Left cardiac atrium (tissue), 4 donors: ENCODE measurements at places on chromosomes 7 and 10. TPM values are rescaled to one million over a fixed set of nuclear protein-coding genes. Genes with fewer than 3 reads are reported as not detected.

GRCh38 chr7:150453892-150454291 lies 3.5 kb downstream of the GIMAP8 start:
- DNase-seq, result no peak

- no peak for DNase-seq
Observed at GRCh38 chr10:128147064-128147463, 20.8 kb upstream of the MKI67 start.

DNA sequence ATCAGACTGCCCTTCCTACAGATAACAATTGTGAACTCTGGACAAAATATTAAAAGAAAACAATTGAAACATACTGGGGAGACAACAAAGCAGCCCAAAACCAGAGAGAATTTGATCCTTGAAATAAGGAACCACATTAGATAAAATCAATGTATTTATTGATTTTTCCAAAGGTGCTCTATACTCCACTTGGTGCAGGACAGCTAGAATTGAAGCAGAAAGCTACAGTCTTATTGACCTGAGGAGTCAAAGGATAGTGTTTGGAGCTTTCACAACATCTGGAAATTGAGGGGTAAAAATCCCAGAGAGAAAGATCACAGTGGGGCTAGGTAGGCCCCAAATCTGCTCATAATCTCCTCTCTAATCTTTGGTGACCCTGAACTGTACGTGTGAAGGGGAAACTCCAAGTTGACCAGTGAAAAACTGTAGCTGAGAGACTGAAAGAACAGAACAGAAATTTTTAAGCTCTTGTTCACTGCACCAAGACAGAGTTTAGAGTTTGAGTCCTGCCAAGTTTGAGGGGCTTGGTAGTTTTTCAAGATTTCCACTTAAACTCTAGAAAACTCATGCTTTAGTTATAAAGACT lies 70.2 kb downstream of the SAMD9 start:
- DNase-seq, result no peak

DNA sequence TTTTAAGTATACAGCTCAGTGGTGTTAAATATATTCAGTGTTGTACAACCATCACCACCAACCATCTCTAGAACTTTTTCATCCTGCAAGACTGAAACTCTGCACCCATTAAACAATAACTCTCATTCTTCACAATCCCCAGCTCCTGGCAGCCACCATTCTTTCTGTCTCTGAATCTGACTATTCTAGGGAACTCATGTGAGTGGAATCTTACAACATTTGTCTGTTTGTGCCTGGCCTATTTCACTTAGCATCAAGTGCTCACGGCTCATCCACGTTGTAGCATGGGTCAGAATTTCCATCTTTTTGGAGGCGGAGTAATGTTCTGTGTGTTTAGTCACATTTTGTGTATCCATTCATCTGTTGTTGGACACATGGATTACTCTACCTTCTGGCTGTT lies 40.8 kb upstream of the PFKFB3 start:
- no peak for DNase-seq

DNA sequence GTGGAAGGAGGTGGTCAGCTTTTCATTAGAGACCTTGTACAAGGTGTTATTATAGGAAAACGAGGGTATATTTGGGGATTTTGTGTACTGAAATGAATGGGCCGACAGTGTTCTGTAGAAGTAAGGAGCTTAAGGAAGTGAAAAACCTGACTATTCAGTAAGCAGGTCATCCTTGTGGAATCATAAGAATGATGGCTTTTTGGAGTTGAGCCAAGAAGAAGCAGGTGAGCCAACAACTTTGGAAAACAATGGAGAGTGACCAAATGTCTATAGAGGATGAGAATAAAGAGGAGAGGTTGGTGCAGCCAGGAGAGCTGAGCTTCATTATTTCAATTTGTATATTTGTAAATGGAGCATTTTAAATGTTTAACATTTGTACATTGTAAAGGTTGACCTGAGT lies 595.7 kb downstream of the CCSER2 start:
- no peak for DNase-seq

DNA sequence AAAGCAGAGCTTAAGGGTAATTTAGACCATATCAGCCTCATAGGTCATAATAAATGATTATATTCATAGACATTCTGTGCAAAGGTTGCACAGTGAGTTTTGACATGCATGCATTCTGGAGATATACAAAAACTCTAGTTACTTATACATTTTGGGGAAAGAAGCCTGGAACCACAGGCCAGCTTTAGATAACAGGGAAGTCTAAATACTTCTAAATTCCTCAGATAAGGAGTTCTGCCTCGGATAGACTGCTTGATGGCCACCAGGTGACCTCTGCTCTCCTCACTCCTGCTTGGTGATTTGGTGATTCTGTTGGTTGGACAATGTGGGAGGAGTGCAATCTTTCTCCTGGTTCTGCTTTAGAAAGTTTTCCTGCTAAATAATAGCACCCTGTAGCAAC lies 77.9 kb downstream of the SGMS1 start:
- no peak for DNase-seq

DNA sequence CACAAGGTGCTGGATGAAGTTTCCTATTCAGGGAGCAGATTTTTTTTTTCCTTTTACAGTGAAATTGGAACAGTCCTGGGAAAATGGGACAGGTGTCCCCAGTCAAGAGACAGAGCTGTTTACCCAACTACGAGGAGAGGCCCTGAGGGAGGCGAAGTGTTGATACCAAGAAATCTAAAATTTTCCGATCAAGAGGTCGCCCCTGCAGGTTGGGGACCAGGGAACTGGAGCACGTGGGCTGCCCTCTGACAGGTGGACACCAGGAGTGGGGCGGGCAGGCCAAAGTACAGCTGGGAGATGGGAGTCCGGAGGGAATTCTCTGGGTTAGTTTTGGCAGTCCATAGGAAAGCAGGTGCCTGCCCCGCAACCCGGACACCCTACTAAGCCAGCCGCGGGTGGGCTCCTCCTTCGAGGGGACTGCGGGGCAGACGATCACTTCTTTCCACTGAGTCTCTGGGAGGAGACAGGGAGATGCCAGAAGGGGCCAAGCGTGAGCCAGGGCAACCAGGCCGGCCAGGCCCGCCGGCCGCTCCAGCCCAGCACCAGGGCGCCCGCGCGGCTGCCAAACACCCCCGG lies 965 bp upstream of the CAMK1D start:
- DNase-seq, result no peak

DNA sequence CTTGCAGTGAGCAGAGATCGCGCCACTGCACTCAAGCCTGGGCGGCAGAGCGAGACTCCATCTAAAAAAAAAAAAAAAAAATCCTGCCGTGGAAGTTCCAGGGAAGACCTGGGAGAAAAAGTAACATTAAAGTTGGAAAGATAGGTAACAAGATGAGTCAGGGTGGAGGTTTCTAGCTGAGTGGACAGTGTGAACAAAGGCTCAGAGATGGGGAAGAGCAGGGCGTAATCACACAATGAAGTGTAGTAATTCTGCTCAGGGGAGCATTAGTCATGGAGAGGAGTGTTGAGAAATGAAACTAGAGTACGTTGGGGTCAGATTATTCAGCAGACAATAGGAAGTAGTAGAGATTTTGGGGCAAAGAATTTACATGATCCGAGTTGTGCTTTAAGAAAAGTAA lies 21.6 kb upstream of the WASL start:
- DNase-seq, result no peak

- no peak for DNase-seq
Observed at GRCh38 chr10:123250640-123251039, 96.4 kb downstream of the BUB3 start.

DNA sequence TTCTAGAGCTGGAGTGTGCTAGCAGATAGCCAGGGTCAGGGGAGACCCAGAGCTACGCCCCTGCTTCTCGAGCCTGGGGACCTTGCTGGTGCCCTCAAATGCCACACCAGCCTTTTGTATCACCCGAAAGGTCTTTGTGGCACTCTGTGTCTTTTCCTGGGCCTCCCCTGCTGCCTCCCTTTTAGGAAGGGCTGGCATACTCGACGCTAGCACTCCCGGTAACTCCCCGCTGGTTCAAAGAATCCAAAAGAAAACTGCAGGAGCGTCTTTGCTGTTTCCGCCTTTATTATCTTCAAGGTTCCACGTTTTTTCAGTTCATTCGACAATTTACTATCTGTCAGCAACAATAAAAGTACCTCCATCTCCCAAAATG lies 36.3 kb downstream of the CTBP2 start:
- no peak for DNase-seq

DNA sequence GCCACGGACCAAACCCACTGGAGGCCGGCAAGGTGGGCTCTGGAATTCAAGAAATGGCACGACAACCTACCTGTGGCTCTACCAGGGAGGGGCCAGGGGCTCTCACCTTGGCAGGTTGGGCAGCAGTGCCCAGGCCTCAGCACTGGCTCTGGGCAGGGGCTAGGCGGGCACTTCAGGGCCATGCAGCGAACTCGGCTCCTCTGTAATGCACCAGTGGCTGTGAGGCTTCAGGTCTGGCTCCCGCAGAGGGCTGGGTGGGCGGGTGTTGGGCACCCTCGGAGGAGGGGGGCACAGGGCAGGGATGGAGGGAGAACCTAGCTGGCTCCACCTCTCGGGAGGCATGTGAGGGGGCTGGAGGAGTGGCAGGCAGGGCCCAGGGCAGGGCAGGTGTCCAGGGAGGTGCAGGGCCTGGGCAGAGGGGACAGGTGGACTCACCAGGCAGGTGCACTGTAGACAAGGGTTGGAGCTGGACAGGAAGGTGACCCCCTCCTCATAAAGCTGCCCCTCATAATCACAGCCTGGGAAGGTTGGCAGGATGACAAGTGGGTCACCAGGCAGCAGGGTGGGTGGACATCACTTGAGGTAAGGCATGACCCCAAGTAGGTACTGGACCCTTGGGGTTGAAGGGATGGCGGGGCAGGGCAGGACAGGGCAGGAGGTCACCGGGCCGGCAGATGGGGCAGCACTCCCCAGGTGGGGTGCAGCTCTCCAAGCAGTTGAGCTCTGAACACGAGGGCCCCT lies 6.7 kb downstream of the KCP start:
- peak; percentile 16 for DNase-seq

DNA sequence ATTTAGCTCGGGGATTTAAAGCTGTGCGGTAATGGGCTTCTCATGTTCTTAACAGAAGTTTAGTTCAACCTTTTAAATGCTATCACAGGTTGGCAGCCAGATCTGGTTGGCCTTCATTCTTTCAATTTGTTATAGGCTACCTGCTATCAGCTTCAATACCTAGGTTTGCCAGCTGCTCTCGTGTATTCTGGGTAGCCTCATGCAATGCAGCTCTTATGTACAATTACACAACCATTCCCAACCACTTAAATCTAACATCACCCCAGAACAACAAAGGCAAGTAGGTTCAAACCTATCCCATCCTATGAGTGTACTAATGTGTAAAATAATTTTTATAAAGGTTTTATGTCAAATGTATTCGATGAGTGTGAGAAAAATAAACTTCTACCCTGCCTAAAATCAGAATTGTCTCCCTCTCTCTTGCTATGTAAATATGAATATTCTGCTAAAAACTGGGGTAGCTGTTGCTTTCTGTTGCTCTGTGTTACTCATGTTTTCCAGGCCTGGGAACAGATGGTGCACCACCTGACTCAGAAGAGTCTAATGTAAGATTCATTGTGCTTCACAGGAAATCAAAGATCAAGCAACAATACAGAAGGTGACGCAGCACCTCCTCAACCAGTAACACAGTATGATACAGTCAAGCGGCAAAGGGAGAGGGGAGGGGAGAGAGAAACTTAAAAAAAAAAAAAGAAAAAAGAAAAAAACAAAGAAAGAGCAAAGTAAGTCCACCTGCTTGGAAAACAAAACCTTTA lies 188.6 kb downstream of the ETV1 start:
- DNase-seq, result no peak

GRCh38 chr10:5532618-5533097 lies 7.9 kb downstream of the CALML3 start:
- no peak for DNase-seq

- no peak for DNase-seq
Observed at GRCh38 chr7:52061666-52062065, 745.1 kb upstream of the COBL start.

- DNase-seq, result no peak
Observed at GRCh38 chr10:60495338-60496055, 105.8 kb upstream of the ANK3 start.

GRCh38 chr7:77570330-77571011 lies 33.4 kb downstream of the PTPN12 start:
- DNase-seq, result no peak

DNA sequence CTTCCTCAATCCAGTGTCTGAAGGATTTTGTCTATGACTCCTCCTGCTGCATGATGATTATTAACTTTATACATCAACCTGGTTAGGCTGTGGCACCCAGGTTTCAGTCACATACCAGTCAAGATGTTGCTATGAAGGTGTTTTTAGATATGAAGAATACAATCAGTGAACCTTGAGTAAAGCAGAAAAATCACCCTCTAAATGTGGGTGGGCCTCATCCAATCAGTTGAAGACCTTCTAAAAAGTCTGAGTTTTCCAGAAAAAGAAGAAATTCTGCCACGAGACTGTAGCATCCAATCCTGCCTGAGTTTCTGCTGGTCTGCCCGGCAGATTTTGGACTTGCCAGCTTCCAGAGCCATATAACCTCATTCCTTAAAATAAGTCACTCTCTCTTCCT lies 126.1 kb upstream of the FRMD4A start:
- DNase-seq, result no peak

- peak; percentile 69 for DNase-seq
Observed at GRCh38 chr10:69684020-69684980, 54.3 kb downstream of the FAM241B start.

GRCh38 chr7:676246-676971 lies 50.1 kb upstream of the DNAAF5 start:
- DNase-seq, result no peak

DNA sequence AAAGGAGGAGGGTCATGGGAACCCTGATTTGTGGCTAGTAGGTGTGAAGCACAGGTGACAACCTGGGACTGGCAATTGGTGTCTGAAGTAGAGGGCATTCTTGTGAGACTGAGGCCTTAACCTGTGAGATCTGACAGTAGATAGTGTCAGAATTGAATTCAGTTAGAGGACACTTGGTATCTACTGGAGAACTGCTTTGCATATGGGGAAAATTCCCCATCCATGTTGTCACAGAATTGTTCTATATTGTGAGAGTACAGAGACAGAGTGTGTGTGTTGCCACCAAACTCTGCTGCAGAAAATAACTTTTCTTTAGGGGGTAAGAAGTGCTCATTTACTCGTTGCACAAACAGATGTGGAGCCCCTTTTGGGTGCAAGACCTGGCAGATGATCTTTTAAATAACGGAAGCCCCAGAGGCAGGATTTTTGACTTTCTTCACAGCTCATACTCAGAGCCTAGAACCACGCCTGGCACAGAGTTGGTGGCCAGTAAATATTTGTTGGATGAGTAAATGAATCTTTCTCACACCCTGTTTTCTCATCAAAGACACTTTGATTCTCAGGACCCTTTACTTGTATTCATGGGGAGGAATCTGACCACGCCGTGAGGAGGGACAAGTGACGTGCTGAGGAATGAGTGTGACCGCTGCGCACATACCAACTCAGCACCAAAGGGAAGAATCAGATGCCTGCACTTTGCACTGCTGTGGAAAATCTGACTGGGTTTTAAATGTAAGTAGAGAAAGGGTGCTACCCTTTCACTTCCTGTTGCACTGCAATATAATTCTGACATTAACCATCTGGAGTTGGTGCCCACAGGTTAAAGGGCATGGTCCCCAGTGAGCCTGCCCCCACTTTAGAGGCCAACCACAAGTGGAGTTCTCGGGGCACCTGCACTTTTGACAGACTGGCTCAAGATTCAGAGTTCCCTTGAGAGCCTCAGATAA lies 39.2 kb upstream of the SDHAF3 start:
- no peak for DNase-seq

The MSMB gene
- total RNA-seq, result not detected

The SFRP5 gene
- 38.9 TPM for total RNA-seq

The ADRA2A gene
- 3.6 TPM for total RNA-seq

The WDFY4 gene
- 2.6 TPM for total RNA-seq

The CALML3 gene
- not detected for total RNA-seq

The NXPH1 gene
- not detected for total RNA-seq

The ASIC3 gene
- total RNA-seq, result 4.0 TPM

The FOXI2 gene
- 0.29 TPM for total RNA-seq

The SDK1 gene
- 2.8 TPM for total RNA-seq

The GNGT1 gene
- not detected for total RNA-seq
